ENCODE measurements at places on chromosomes 16 and 17. TPM values are rescaled to one million over a fixed set of nuclear protein-coding genes. Genes with fewer than 3 reads are reported as not detected.

Gene PPP1R27
- total RNA-seq: not detected

DNA sequence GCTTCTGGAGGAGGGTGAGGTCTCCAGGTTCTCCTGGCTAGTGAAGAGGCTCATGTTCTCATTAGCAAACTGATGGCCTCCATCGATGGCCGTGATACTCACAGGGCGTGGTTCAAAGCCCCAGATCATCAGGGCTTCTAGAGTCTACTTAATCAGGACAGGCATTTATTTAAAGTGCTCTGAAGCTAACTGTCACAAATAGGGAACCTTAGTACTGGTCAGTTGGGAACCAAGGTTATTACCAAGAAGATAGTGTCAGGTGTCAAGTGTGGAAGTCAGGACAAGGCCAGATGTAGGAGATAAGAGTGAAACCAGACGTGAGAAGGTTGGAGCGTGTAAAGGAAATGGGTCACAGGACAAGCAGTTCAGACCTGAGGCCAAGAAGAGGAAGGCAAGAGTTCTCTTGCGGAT lies 56.9 kb downstream of the PIGL start:
- H3K27ac ChIP-seq: no peak overlapping the region
- no peak overlapping the region for H3K4me3 ChIP-seq
- H3K27me3 ChIP-seq: no peaks in the 10 kb centered on the region
- no peaks in the 10 kb centered on the region for H3K36me3 ChIP-seq

DNA sequence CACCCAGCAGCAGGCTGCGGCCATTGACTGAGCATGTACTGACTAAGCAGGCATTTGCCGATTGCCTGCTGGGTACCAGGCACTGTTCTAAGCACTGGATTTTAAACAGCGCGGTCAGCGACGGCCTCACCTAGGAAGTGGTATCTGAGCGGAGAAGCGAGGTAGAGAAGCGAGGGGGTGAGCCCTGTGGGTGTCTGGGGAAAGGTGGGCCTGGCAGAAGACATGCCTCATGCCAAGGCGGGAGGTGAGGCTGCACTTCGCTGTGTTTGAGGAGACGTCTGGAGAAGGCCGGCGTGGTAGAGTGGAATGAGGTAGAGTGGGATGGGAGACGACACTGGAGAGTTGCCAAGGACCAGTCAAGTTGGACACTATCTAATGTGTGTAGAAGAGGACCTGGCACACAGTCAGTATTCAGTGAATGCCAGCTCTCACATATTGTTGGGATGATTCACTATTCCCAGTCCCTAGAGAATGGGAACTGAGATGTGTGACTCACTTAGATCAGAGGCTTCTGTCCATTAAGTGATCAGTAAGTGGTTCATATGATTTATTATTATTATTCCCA lies 14.4 kb downstream of the SYCE1L start:
- peaks cover 18% of the 10 kb centered on the region for H3K4me1 ChIP-seq
- peaks cover 22% of the 10 kb centered on the region for H3K36me3 ChIP-seq
- H3K4me3 ChIP-seq: peak overlapping the region; percentile 74
- H3K27me3 ChIP-seq: no peaks in the 10 kb centered on the region
- H3K27ac ChIP-seq: peak overlapping the region; percentile 9

Gene CWC25
- total RNA-seq: 77.8 TPM

DNA sequence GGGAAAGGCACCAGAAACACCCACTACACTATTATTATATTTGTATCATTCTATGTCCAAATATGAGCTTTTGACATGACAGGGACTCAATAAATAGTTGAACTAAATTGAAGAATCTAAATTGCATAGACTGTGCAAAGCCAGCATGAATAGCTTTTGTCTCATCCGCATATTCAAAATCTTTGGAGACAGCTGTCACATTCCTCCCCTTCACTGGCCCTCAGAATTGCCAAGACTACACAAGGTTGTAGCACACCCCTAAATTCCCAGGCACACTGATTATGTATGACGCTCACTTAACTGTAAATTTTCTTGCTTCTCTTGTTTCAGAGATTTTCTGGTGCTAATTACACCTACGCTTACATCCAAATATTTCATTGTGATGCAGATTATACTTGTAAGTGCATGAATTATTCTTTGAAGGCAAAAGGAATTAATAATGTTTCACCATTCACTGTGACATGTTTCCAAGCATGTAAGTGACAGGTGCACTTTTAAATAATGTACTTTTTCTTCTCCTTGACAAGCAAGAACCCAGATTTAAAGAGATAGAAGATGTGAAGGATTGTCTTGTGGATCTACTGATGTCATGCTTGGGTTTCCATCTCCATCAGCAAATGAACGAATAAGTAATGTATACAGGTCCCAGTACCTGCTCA lies 47.5 kb downstream of the CA10 start:
- H3K27me3 ChIP-seq: no peaks in the 10 kb centered on the region
- no peak overlapping the region for H3K4me3 ChIP-seq
- H3K4me1 ChIP-seq: no peaks in the 10 kb centered on the region
- no peaks in the 10 kb centered on the region for H3K36me3 ChIP-seq

GRCh38 chr17:40791111-40791510 lies 8.6 kb downstream of the KRT28 start:
- DNase-seq: no peak
- no peak overlapping the region for H3K4me3 ChIP-seq
- no peaks in the 10 kb centered on the region for H3K4me1 ChIP-seq
- no peak overlapping the region for H3K27ac ChIP-seq
- H3K36me3 ChIP-seq: no peaks in the 10 kb centered on the region

- no peak overlapping the region for H3K4me3 ChIP-seq
- H3K27me3 ChIP-seq: no peaks in the 10 kb centered on the region
- no peak overlapping the region for H3K27ac ChIP-seq
- no peaks in the 10 kb centered on the region for H3K36me3 ChIP-seq
- no peaks in the 10 kb centered on the region for H3K4me1 ChIP-seq
- no peak for DNase-seq
Observed at GRCh38 chr16:63458846-63459245, 1422.6 kb upstream of the CDH8 start.

GRCh38 chr16:57725151-57725550 lies 10.4 kb upstream of the KATNB1 start:
- no peak overlapping the region for H3K4me3 ChIP-seq
- no peak for DNase-seq
- H3K4me1 ChIP-seq: no peaks in the 10 kb centered on the region
- no peaks in the 10 kb centered on the region for H3K36me3 ChIP-seq
- H3K27me3 ChIP-seq: peaks cover 36% of the 10 kb centered on the region
- no peak overlapping the region for H3K27ac ChIP-seq

DNA sequence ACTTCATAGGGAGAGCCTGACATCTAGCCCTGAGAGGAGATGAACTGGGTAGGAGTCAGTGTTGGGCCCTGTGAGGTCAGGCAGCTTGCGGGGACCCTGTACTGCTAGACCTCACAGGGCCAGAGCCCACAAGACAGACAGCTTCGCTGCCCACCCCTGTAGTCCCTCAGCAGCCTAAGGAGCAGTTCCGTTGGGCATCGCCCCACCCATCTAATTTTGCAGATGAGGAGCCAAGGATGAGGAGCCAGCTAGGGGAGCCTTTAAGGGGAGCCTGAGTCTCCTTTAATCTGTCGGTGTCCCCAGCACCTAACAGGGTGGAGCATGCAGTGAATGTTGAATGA lies 755 bp upstream of the TUFM start:
- peaks cover 20% of the 10 kb centered on the region for H3K4me1 ChIP-seq
- H3K27me3 ChIP-seq: no peaks in the 10 kb centered on the region
- H3K27ac ChIP-seq: peak overlapping the region; percentile 99
- peak overlapping the region; percentile 100 for H3K4me3 ChIP-seq
- no peak for DNase-seq

- no peak overlapping the region for H3K4me3 ChIP-seq
- peaks cover 11% of the 10 kb centered on the region for H3K36me3 ChIP-seq
- no peak for DNase-seq
Observed at GRCh38 chr17:35489944-35490343, 41.4 kb upstream of the SLFN13 start.

Gene NT5M
- total RNA-seq: 1.2 TPM

DNA sequence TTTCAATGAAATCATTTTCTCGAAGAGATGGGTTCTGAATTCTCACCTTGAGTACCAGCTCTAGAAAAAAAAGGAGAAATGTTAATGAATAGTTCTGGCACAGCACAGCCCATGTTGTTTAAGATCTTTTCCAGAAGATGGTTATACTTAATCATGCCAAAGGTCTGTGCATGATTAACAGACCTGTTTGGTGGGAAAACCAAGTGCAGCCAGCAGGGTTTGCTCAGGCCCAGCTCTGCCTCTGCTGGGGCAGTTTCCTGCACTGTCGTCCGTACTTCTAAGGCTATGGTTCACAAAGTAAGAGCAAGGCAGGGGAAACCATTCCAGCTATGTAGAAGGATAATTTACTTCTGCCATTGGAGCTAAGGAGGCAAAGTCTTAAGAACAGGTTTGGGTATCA lies 10.7 kb downstream of the ANKRD40 start:
- peak overlapping the region; percentile 1 for H3K4me3 ChIP-seq
- H3K27ac ChIP-seq: peak overlapping the region; percentile 2
- H3K36me3 ChIP-seq: peaks cover 70% of the 10 kb centered on the region

DNA sequence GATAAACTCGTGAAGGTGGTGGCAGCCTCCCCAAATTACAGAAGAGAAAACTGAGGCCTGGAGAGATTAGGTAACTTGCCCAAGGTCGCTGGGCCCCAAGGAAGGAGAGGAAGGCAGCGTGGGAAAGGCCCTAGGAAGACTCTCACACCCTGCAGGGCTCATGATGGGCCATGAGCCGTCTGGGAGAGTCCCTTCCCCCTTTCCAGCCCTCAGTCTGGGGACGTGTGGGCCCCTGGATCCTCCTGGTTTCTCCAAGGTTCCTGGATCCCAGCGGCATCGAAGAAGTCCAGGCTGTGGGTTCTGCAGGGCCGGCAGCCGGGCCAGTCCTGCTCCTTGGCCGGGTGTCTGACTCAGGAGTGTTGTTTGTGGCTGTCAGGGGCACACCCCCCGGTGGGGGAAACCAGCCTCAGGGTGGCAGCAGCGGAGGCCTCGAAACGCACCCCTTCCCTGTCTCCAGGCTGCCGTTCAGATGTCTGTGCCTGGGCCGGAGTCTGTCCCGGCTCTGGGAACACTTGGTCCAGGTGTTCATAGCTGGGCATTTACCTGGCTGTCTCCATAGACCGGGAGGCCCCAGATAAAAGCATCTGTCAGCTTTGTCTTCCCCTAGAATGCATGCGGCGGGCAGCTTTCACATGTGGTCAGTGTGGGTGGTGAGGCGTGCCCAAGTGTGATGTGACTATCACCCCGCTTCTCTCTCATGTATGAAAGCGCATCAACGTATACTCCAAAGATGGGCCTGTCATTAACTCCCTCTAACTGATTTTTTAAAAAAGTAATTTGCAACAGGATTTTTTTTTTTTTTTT lies 3.7 kb upstream of the RAP1GAP2 start:
- no peak overlapping the region for H3K4me3 ChIP-seq
- peaks cover 13% of the 10 kb centered on the region for H3K27me3 ChIP-seq
- peaks cover 13% of the 10 kb centered on the region for H3K4me1 ChIP-seq

Gene CREBBP
- total RNA-seq: 91.0 TPM

GRCh38 chr17:28706471-28707338 lies 5.0 kb downstream of the PROCA1 start:
- H3K4me1 ChIP-seq: no peaks in the 10 kb centered on the region
- H3K27ac ChIP-seq: no peak overlapping the region
- no peaks in the 10 kb centered on the region for H3K27me3 ChIP-seq
- peaks cover 60% of the 10 kb centered on the region for H3K36me3 ChIP-seq
- DNase-seq: no peak

DNA sequence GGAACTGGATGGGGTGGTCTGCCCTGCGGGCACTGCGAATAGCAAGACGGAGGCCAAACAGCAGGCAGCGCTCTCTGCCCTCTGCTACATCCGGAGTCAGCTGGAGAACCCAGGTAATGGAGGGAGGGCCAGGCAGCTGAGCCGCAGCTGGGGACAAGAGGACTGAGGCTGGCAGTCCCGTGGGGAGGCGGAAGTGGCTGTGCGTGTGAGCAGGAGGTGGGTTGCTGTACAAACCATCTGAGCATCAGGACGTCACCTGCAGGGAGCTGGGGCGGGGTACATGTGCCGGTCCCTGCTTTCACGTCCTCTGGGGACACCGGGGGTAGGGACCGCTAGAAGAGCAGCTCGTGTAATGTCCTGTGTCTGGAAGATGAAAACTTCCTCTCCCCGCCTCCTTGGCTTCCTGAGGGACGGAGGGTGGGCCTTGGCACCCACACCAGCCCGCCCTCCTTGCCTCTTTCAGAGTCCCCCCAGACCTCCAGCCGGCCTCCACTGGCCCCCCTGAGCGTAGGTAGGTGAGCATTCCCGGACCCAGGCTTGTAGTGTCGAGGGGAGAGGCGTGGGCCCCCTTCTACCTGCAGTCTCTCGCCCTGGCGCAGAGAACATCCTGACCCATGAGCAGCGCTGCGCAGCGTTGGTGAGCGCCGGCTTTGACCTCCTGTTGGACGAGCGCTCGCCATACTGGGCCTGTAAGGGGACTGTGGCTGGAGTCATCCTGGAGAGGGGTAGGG lies 3.7 kb downstream of the ADAD2 start:
- H3K4me3 ChIP-seq: no peak overlapping the region
- H3K4me1 ChIP-seq: no peaks in the 10 kb centered on the region
- no peak overlapping the region for H3K27ac ChIP-seq
- DNase-seq: no peak

GRCh38 chr16:22321340-22322001 lies 24.3 kb downstream of the POLR3E start:
- no peak overlapping the region for H3K27ac ChIP-seq
- no peak overlapping the region for H3K4me3 ChIP-seq
- no peaks in the 10 kb centered on the region for H3K27me3 ChIP-seq
- DNase-seq: peak; percentile 69
- H3K4me1 ChIP-seq: no peaks in the 10 kb centered on the region

GRCh38 chr16:54245788-54246453 lies 40.7 kb downstream of the IRX3 start:
- no peak for DNase-seq
- no peaks in the 10 kb centered on the region for H3K36me3 ChIP-seq
- peaks cover 82% of the 10 kb centered on the region for H3K27me3 ChIP-seq

- no peaks in the 10 kb centered on the region for H3K27me3 ChIP-seq
- H3K36me3 ChIP-seq: no peaks in the 10 kb centered on the region
- no peaks in the 10 kb centered on the region for H3K4me1 ChIP-seq
- H3K27ac ChIP-seq: no peak overlapping the region
Observed at GRCh38 chr17:3535253-3535995, 22.2 kb downstream of the TRPV3 start.

GRCh38 chr16:61580579-61580978 lies 455.7 kb downstream of the CDH8 start:
- H3K27me3 ChIP-seq: no peaks in the 10 kb centered on the region
- H3K36me3 ChIP-seq: no peaks in the 10 kb centered on the region
- no peaks in the 10 kb centered on the region for H3K4me1 ChIP-seq
- DNase-seq: no peak

GRCh38 chr16:31874366-31875111 lies 932 bp downstream of the ZNF267 start:
- H3K4me3 ChIP-seq: peak overlapping the region; percentile 74
- H3K4me1 ChIP-seq: peaks cover 17% of the 10 kb centered on the region

Gene CLEC3A
- total RNA-seq: not detected

Measured in Calu3 (cell line).